Suprapubic skin (tissue), 4 donors: ENCODE measurements at places on chromosomes 2 and 18. TPM values are rescaled to one million over a fixed set of nuclear protein-coding genes. Genes with fewer than 3 reads are reported as not detected.
A peak's percentile ranks its signal among the peaks of the same experiment; 100 is the strongest.

The TNS1 gene
- 145 TPM for total RNA-seq

GRCh38 chr2:237726401-237726830, 72.2 kb upstream of the RBM44 start:
- peak; percentile 47 for DNase-seq

DNA sequence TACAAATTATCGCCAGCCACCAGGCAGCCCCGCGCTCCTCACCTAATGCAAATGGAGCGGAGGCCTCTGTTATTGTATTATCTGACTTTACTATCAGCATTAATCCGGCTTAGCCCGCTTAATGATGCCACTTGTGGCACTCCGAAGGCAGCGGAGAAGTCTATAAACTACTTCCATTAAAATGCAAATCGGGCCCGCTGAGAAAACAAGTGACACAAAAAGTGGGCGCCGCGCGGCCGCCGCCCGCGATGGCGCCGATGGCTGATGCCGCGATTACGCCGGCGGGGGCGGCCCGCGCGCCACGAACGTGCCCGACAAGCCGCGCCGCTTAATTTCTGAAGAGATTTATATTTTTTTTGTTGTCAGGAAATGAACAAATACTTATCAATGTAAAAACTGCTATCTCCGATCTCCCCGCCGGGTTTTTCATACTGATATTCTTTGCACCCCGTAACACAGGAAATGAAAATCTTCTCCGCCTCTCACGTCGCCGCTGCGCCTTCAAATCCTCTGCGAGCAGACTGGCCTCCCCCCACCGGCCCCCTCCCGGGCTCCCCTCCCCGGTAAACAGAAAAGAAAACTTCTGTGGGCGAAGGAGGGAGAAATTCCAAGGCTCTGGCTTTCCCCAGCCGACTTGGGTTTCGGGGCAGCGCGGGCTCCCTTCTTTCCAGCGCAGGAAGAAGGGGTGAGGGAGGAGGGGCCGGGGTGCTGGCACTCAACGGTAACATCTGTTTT, 221.8 kb downstream of the INSIG2 start:
- peak; percentile 68 for DNase-seq

GRCh38 chr18:7877609-7878008, 310.5 kb downstream of the PTPRM start:
- DNase-seq = no peak

DNA sequence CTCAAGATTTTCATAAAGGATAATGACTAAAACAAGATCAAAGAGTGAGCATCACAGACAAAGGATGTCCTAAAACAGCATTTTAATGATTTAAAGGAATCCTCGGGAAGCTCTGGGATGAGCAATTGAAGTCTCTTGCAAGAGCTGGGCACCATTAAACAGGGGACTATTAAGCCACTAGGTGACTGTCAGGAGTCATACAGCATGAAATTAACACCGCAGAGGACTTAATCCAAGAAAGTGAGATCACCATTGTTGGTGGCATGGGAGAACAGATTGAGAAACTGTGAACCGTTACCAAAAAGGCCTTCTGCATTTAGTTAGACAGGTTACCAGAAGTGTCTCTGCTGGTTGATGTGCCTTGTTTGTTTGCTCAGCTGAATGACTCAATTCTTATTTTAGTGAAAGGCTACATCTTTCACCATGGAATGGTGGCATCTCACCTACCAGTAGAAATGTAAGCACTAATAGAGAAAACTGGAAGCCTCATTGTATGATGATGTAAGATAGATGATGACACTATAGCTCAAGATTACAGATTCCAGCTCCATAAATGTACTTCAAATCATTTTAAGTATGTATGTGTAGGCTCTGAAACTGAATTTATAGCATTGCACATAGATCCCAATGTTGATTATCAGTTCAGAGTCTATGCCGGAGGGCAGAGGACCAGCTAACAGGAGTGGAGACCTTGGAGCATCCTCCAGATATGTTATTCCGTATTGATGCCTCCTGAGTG, 427.6 kb downstream of the SUCLG1 start:
- DNase-seq = no peak

- no peak for DNase-seq
These were observed 81.0 kb downstream of the CHN1 start for GRCh38 chr2:174924061-174924693.

DNA sequence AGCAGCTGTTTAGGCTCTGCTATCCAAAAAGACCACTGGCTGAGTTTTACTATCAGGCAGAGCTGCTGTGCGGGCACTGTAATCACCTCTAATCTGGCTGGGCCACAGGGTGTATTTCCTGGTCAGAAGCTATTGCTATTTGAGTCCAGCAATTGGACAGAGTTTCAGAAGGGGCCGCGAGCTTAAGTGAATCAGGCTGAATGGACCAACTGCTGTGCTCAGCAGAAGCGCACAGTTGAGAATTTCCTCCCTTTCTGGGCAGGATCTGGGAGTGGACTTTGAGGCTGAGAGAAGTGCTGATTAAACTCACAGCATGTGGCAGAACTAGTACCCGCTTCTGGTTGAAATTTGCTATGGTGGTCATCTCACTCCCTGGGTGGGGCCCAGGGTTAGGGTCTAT, 251.8 kb downstream of the INSIG2 start:
- no peak for DNase-seq
